Lower lobe of right lung (tissue), 2 donors: ENCODE measurements at places on chromosomes 4 and X. TPM values are rescaled to one million over a fixed set of nuclear protein-coding genes. Genes with fewer than 3 reads are reported as not detected.

LRAT gene
- 1.0 TPM for total RNA-seq

GRCh38 chr4:27010334-27010940, 149.8 kb downstream of the STIM2 start:
- peak; percentile 53 for DNase-seq

GRCh38 chrX:119374736-119375135, 24.4 kb upstream of the SLC25A43 start:
- DNase-seq: no peak

GRCh38 chr4:54976031-54976430, 149.4 kb downstream of the KDR start:
- no peak for DNase-seq

- no peak for DNase-seq
Measured at GRCh38 chr4:93918856-93919255, 90.3 kb downstream of the ATOH1 start.

DNA sequence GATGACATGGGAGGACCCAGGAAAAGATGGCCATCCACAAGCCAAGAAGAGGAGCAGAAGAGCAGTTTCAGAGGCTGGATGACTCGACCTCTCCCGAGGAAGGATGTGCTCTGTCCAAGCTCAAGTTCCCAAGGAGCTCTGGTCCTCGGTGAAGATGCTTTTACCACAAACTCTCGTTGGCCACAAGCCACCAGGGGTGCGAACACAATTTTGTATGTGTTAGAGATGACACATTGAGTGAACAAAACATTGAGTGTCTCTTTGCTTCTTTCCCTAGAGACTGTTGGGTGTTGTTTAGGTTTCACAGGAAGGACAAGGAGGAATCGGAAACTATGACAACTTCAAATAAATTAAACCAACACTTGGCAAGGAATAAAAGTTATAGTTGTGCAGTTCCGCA, 26.3 kb downstream of the FGFBP1 start:
- no peak for DNase-seq

DNA sequence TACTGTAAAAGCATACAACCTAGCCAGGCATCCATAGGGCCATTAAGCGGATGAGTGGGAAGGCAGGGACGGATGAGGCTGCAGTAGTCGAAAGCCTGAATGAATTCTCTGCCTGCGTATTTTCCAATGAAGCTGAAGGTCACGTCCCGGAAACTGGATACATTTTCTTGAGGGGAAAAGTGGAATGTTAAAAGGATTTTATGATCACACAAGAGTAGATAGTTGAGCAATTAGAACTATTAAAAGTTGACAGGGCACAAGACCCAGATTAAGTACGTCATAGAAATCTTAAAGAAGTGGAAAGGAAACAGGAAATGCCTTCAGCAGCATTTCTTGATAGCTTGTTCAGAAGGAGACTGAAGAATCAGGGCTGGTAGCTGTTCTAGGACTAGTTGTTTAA, 98.3 kb upstream of the CXXC4 start:
- DNase-seq: no peak

NAA11 gene
- not detected for total RNA-seq

SLC7A11 gene
- total RNA-seq: 3.2 TPM

GRCh38 chrX:44432641-44433040, 89.2 kb upstream of the EFHC2 start:
- DNase-seq: no peak

FAM200B gene
- total RNA-seq: 35.3 TPM

GRCh38 chr4:2360396-2360730, 58.1 kb downstream of the ZFYVE28 start:
- peak; percentile 12 for DNase-seq

DNA sequence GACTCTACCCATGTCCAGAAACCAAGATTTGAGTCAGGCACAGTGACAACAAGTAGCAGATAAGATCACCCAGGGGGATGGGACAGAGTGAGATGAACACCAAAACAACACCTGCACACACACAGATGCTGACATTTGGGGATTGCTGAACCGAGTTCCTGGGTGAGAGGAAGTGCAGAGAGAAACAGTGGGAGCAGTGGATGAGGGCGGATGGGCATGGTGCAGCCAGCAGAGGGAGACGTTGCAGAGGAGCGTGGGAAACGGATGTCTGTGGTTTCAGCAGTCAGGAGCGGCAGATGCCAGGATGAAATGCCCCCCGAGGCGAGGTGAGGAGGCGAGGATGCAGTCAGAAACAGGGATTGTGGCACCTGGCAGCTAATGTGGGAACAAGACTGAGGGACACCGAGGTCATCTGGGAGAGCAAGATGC, 78.6 kb upstream of the STS start:
- DNase-seq: no peak

BEND4 gene
- 1.3 TPM for total RNA-seq

GRCh38 chrX:39877905-39878304, 219.9 kb downstream of the BCOR start:
- no peak for DNase-seq

DNA sequence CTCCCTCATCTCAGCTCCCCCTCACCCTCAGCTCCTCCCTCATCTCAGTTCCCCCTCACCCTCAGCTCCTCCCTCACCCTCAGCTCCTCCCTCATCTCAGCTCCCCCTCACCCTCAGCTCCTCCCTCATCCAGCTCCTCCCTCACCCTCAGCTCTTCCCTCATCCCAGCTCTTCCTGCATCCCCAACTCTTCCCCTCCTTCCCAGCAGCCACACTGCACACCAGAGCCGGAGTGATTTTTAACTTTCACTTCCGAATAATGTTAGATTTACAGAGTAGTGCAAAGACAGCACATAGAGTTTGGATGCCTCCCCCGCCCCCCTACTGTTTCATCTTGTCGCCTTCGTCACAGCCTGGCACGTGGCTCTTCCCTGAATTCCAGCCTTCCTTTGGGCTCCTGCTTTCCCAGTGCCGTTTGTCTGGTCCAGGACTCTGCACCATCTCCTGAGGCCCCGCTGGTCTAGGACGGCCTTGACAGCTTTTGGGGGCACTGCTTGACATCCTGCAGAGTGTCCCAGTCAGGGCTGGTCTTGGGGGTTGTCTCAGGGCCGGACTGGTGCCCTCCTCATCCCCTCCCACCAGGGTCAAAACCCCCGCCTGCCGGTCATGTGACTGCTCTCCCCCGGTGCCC, 110.2 kb downstream of the FAM53A start:
- no peak for DNase-seq

DNA sequence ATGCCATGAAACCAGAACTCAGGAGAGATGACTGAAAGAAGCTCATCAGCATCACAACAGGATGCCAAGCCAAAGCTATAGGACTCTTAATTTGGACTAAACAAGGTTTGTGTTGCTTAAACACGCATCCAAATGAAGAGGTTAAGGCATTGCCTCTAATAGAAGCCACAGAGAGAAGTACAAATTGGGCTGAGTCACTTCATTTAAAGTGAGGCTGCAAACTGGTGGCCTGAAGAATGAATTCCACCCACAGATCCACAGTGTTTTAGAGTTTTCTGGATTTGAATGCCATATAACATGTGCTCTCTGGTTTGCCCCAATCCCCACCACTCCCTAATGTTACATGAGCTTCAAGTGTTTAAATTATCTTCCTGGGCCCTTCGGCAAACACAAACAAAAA, 103.5 kb downstream of the FIP1L1 start:
- no peak for DNase-seq

GRCh38 chrX:26778320-26778888, 562.4 kb downstream of the MAGEB5 start:
- no peak for DNase-seq

DNA sequence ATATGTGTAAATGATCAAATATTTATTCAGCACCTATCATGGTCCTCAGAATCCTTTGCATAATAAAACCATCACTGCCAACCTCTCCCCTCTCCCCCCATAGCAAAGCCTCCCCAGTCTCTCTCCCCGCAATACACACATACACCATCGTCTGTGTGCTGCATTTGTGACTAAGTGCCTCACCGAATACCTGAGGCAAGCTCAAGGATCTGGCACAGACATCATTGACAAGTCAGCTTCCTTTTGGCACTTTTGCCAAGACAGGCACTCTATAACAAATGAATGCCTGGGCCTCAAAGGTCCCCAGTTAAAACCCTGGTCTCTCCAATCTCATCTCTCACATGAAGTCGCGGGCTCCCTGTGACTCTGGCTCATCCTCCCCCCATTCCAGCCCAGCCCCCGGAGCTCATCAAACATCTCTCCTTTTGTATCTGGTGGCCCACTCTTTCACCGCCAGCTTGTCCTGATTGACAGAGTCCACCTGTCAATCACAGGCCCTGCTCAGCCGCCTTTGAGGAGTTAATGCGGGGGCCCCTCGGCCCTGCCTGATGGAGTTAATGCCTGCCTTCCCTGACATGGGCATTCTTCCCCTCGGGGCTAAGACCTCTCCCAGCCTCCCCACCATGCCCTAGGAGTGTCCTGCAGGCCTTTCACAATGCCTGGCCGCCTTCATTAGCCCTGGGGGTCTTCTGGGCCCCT, 135.8 kb upstream of the ATP6AP2 start:
- DNase-seq: no peak

MAGEC2 gene
- total RNA-seq: not detected

CXCL10 gene
- 3.3 TPM for total RNA-seq

DCAF4L1 gene
- 0.53 TPM for total RNA-seq

SULT1B1 gene
- 10.9 TPM for total RNA-seq

ADH1B gene
- total RNA-seq: 644 TPM

DNA sequence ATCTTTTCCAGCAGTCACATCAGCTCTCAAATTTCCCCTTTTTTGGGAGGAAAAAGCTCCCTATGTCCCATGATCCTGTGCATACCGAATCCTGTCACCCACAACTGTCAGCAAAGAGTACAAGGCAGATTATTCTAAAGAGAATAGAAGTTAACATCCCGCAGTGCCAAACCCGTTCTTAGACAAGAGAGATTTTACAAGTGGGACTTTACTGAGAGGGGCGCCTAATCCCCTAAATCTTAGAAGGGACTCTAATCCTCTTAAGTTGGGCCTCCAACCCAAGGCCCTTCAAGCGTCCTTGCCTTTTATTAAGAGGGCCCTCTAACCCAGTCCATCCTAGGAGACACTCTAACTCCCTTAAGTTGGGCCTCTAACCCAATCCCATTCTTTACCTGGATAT, 193.9 kb downstream of the CPXCR1 start:
- no peak for DNase-seq

DNA sequence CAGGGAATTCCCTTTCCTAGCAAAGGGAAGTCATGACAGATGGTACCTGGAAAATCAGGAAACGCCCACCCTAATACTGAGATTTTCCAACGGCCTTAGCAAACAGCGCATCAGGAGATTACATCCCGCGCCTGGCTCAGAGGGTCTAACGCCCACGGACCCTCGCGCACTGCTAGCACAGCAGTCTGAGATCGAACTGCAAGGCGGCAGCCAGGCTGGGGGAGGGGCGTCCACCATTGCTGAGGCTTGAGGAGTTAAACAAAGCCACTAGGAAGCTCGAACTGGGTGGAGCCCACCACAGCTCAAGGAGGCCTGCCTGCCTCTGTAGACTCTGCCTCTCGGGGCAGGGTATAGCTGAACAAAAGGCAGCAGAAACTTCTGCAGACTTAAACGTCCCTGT, 507.7 kb downstream of the ZIC3 start:
- no peak for DNase-seq
